Esophagus mucosa (tissue), 1 donor: ENCODE measurements at places on chromosomes 12 and 14. TPM values are rescaled to one million over a fixed set of nuclear protein-coding genes. Genes with fewer than 3 reads are reported as not detected.

DNA sequence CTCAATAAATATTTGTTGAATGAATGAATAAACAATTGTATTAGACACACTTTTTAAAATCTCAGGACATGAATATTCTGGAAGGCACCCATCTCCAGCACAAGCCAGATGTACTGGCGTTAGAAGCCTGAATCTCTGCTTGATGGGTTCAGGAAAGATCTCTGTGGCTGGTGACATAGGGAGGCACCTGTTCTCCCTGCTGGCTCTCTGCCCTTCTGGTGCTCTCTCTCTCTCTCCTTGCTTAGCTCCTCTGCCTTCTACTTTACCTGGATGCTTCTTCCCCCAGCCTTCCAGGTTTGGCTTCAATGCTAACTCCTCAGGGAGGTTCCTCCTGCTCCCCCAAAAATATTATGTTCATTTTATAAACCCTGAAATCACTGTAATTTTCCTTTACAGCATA lies 1.5 kb downstream of the CYP46A1 start:
- no peak for ATAC-seq

DNA sequence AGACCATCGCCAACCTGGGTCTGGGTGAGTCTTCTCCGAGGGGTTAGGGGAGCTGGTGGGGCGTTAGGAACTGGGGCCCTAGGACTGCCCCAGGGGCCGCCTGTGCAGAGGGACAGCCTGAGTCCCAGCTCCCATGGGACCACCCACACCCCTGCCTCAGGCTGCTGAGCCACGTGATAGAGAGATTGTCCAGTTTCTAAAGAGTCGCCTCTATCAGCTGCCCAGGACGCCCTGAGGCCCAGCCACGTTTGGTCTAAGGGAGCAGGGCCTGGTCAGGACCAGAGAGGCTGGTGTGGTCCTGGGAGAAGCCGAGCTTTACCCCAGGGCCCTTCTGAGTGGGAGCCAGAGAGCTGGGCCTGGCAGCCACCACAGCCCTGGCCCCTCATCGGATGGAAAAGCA lies 107.1 kb downstream of the LGMN start:
- ATAC-seq: peak; percentile 13

Gene GPR137C
- total RNA-seq: 0.16 TPM

DNA sequence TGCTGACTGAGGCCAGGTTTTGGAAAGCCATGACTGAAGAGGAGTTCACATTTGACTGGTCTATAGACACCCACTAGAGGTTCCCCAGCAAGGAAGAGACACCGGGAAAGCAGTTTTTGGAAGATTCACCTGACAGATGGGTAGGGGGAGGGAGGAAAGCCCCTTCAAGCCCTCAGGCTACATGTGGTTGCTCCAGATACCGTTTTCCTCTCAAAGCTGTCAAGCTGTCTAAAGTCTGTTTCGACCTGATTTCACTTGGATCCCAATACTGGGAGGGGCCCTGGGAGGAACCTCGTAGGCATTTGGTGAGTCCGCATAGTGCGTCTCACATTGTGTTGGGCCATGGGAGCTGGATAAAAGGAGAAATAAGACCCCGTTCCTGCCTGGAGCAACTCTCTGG lies 1.7 kb upstream of the LRP1 start:
- ATAC-seq: no peak

Gene NOXRED1
- not detected for total RNA-seq

Gene NEK9
- total RNA-seq: 31.2 TPM

Gene TMPRSS12
- not detected for total RNA-seq

Gene FKBP11
- total RNA-seq: 13.1 TPM

Gene MYO1A
- 0.52 TPM for total RNA-seq
